ENCODE measurements at places on chromosomes 1 and 21.

DNA sequence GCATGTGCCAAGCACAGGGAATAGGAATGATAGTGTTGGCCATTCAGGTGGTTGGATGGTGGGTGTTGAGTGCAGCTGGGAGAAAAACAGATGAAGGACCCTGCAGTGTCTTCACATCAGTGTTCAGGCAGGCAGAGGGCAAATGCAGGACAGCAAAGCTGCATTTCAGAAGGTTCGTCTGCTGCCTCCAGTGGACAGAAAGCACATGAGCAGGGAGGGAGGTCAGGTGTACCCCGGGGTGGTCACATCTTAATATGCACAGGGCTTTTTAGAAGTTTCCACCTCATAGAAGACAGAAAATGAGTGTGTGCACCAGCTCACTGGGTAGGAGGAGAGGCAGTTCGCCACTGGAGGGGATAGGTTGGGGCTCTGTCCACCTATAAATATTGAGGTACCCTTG lies 184.9 kb downstream of the SLC35F3 start:
- DNase-seq: no peak

GRCh38 chr1:230376296-230376695 lies 49.8 kb downstream of the PGBD5 start:
- DNase-seq: no peak

- no peak for DNase-seq
These were observed 2.2 kb downstream of the SOX13 start for GRCh38 chr1:204075139-204075521.

DNA sequence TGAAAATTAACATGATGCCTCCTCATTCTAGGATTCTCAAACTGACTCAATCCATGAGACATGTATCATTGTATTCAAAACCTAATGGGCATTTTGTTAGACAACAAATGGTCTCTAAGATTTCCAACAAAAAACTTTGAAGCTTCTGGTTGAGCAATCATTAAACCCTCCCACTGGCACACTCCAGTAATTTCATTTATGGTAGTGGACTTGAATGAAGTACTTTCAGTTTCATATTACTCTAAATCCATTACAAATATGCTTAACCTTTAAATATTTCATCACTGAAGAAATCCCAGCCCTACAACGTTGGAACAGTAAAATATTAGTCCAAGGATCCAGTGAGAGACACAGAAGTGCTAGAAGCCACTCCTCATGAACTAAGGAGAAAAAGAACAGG lies 43.5 kb downstream of the GBP6 start:
- DNase-seq: no peak

DNA sequence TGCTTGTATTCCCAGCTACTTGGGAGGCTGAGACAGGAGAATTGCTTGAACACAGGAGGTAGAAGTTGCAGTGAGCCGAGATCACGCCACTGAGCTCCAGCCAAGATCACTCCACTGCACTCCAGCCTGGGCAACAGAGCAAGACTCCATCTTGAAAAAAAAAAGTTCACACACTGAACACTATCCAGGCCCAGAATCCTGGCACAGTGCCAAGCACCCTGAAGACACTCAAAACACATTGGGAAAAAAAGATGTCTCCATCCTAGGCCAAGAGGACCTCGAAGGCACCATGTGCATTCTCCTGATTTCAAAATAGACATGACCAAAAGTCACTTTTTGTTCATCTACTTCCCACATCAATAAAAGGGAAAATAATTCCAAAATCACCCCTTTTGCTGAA lies 38.7 kb downstream of the SLC9A1 start:
- DNase-seq: no peak

GRCh38 chr1:25064465-25065240 lies 134.6 kb upstream of the RUNX3 start:
- DNase-seq: no peak

DNA sequence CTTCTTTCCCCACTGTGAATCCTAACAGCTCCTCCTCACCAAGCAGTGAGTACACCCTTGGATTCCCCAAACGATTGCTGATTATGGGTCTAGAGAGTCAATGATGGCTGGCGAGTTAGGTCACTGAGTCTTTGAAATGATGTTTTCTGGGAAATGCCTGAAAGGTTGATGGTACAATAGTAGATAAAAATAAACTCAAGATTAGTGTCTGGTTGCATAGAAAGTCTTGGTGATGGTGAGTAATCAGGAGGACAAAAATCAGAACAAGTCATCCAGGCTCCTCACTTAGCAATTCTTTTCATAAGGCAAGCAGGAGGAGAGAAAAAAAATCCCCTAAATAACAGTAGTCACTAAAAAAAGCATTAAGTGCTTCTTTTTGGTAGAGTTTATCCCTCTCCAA lies 22.6 kb downstream of the HLX start:
- DNase-seq: no peak

DNA sequence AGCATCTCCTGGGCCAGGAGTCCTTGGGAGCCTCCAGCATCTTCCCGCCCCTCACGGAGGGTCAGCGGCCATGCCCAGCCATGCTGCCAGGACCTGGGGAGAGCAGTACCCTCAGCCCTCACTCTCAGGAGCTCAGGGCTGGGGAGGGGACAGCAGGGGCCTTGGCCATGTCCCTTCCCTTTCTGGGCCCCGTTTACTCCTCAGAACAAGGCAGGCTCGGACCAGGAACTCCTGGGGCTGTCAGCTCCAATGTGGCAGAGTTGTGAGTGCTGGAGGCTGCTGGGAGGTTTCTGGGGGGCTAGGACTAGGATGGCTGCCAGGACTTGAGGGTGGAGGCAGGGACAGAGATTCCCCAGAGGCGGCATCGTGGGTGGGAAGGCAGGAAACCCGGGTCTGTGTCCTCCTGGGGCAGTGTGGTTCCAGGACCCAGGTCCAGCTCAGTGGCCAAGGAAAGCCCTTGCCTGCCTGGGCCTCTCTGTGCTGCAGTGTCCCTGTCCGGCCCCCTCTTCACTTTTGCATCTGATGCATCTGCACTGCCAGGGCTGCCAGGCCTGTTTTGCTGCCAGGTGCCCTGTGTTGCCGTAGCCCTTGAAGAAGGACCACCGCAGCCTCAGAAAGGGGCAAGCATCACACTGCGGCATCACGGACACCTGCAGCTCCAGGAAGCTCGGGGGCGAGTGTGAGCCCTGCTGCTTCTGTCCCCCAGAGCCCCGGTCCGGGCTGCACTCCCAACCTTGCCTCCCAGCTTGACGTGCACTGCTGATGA lies 223.9 kb downstream of the CAMTA1 start:
- no peak for DNase-seq

DNA sequence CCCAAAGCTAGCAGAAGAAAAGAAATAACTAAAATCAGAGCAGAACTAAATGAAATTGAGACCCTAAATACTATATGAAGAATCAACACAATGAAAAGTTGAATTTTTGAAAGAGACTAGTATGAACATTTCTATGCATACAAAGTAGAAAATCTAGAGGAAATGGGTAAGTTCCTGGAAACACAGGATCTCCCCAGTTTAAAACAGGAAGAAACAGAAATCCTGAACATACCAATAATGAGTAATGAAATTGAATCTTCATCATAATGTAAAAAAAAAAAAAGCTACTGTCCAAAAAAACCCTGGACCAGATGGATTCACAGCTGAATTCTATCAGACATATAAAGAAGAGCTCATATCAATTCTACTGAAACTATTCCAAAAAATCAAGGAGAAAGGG lies 233.5 kb downstream of the PLPP3 start:
- no peak for DNase-seq

DNA sequence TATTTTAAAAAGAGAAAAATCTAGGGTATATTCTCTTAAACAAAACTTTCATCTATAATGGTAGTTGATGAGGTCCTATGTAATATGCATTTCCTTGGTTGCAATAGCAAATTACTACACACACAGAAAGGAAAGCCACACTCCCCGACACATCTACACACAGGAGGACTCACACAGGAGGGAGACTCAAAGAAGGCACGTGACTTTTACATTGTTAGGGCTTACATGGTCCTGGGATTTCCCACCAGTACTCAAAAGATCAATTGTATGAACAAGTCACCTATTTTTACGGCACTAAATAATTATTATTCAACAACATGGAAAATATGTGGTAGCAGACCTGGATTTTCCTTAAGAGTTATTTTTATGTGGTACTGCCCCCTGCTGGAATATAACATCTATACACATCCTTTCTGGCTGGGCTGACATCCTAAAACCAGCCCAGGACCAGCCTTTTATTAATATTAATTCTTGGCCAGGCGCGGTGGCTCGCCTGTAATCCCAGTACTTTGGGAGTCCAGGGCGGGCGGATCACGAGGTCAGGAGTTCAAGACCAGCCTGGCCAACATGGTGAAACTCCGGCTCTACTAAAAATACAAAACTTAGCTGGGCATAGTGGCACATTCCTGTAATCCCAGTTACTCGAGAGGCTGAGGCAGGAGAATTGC lies 33.9 kb upstream of the LGALS8 start:
- peak; percentile 49 for DNase-seq

DNA sequence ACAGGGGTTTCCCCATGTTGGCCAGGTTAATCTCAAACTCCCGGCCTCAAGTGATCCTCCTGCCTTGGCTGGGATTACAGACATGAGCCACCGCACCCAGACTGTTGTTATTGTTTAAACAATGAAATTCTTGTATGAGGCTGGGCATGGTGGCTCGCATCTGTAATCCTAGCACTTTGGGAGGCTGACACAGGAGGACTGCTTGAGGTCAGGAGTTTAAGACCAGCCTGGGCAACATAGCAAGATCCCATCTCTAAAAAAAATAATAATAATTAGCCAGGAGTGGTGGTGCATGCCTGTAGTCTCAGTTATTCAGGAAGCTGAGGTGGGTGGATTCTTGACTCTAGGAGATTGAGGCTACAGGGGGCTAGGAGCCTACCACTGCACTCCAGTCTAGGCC lies 6.7 kb upstream of the WDTC1 start:
- no peak for DNase-seq

DNA sequence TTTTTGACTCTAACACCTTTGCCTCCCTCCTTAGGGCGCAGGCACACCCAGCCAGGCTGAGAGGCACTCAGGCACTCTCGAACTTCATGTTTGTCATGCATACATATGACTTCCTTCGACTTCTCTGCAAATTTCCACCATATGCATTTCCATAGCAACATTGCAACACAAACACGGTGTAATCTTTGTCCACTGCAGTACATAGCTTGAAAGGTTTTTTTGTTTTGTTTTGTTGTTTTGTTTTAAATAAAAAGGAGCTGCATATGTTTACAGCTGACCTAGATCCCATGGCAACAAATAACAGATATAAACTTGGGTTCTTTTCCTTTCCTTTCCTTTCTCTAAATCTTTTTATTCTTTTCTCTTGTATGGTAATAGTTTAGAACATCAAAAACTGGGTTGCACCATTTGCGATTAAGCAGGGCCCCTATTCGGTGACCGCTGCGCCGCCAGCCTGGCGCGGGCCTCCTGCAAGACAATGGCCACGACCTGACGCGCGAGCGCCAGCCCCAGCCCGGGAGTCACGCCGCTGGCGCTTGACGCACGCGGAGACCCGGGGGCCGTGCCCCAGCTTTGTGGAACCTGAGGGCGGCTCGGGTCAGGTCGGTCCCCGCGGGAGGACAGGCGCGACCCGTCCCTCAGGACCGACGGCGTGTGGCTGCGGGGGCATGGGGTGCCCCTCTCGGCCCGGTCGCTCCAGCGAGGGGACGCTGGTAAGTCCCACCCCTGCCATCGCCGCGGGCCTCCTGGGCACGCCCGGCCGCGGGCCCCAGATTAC lies 35.2 kb downstream of the CCN1 start:
- DNase-seq: no peak

GRCh38 chr1:39450956-39451606 lies 40.4 kb upstream of the BMP8A start:
- DNase-seq: no peak

DNA sequence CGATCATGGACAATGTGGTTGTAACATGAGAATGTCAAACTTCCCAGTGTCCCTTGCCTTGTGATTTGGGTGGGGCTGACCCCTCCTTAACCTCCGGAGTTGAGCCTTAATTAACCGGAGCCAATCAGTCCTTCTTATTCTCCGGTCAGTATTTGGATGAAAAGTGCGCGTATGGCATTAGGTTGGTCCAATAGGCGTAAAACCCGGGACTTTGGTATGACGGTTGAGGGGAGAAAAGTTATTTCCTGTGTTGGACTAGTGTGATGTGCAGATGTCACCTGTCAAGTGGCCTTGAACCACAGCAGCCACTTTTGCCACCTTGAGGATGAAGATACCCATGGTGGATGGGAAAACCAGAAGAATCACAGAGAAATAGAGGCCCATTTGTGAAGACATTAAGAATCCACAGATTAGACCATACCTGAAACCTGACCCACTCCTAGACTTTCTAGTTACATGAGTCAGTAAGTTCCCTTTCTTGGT lies 5.1 kb downstream of the PAFAH2 start:
- DNase-seq: no peak

- peak; percentile 65 for DNase-seq
These were observed 623 bp downstream of the GNG4 start for GRCh38 chr1:235648954-235649367.

DNA sequence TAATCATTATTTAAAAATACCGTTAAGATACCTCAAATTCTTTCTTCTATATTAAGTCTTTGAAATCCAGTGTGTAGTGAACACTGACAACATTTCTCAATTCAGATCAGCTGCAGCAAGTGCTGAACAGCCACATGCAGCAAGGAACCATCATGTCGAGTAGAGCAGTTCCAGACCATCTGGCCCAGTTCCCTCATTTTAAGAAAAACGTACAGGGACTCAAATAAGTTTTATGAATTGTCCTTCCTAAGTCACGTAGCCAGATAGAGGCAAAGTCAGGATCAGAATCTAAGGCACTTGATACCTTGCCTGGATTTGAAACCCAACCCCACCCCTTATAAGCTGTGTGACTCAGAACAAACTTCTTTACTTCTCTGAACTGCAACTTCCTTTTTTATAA lies 132.4 kb downstream of the PROX1 start:
- no peak for DNase-seq

GRCh38 chr1:21577933-21578332 lies 68.7 kb downstream of the ALPL start:
- DNase-seq: no peak

GRCh38 chr21:26559099-26559498 lies 14.0 kb downstream of the CYYR1 start:
- DNase-seq: no peak
